ENCODE measurements at places on chromosomes 16 and 17. TPM values are rescaled to one million over a fixed set of nuclear protein-coding genes. Genes with fewer than 3 reads are reported as not detected.

DNA sequence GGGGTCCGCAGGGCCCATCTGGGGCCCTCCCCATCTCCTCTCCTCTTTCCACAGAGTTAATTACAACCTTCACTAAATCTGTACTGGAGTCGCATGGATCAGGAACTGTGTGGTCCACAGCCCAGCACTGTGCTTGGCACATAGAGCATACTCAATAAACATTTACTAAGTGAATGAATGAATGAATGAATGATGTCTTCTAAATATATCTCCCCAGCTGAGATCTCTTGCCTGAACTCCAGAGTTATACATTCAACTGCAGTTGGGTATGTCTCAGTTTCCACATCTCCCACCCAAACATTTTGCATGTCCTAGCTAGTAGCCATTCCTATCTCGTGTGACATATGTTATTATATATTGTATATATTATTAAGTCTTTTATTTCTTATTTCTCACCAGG lies 28.7 kb upstream of the IL21R start:
- DNase-seq: no peak

DNA sequence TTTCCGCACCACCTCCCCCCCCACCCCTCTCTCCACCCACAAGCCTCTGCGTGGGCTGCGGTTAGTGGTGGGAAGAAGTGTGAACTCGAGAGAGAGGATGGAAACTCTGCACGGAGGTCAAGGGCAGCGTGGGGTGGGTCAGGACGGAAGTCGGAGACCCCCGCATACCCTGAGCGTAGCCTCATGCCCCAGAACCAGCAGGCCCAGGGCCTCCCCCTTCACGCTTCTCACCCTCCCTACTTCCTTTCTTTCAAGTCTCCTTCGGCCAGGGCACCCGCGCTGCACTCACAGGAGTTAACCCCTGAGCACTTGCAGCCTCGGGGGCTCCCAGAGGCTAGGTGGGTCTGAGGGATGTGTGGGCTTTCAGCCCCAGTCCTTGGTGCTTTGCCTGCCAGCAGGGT lies 9.2 kb downstream of the TBKBP1 start:
- no peak for DNase-seq

Gene ENPP7
- polyA plus RNA-seq: not detected

Gene FBXO39
- 0.25 TPM for polyA plus RNA-seq

DNA sequence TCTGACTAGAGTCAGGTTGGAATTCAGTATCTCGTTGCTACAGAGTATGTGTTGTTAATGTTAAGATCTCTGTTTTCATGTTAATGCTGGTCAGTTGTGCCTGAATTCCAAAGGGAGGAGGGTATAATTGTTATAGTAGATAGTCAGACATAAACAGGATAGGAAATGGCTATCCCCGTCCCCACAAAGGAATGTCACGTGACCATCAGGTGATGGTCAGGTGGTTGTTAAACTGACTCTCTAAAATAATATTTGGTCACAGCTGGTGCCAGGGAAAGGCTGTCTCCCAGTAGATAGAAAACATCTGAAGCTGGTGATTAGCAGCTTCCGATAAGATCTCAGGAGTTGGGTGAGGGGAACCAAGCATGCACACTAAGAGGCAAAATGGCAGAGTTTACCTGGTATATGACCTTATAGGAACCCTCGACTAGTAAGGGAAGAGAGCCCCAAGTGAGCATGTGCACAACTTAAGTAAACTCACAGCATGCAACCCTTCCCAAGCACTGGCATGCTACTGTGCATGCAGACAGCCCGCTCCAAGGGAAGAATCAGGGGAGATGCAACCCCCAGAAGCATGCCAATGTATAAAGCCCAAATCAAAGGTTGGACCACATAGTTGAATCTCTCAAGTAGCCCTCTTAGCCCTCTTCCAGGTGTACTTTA lies 27.4 kb upstream of the SLC6A2 start:
- no peak for DNase-seq

- no peak for DNase-seq
Observed at GRCh38 chr16:88909431-88910210, 43.2 kb upstream of the PABPN1L start.

Data from stomach (tissue), 19 donors.